ENCODE measurements at places on chromosomes 7 and 10. TPM values are rescaled to one million over a fixed set of nuclear protein-coding genes. Genes with fewer than 3 reads are reported as not detected.

GRCh38 chr7:128741491-128741890, 2.3 kb downstream of the CALU start:
- DNase-seq, result no peak

DNA sequence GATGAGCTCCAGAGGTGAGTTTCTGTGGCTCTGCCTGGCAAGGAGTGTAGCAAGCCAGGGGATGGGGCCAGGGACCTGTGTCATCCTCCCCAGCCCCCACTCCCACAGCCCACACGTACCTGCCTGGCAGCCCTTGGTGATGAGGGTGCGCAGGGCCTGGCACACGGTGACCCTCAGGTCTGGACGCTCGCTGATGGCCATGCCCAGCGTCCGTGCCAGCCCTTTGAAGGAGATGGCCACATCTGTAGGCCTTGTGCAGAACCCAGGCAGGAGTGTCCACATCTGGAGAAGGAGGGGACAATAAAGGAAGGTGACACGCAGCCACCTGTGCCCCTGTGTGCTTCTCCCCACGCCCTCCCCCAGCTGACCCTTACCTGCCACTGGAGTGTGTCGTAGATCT, 27.7 kb downstream of the RRP12 start:
- DNase-seq, result no peak

BAMBI gene
- total RNA-seq, result 17.0 TPM

- DNase-seq, result no peak
These were observed 25.4 kb downstream of the HECW1 start for GRCh38 chr7:43137811-43138210.

FFAR4 gene
- total RNA-seq, result not detected

GNGT1 gene
- 0.44 TPM for total RNA-seq

EN2 gene
- total RNA-seq, result 0.15 TPM

DNA sequence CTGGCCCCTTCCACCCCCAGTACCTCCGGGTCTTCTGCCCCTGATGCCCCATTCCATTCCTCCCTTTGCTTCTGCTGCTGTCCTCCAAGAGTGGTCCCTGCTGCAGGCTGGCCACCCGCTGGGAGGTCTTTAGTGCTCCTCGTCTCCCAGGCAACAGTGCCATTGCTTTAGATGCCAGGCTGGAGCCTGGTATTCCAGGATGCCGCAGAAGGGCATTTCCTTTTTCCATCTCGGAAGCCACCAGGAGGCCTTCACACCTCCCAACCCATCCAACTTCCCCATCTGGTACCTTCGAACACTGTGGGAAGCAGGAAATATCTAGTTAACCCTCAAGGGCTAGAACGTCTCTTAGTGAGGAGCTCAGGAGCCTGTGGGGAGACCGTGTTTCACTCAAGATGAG, 92.9 kb upstream of the DUSP5 start:
- DNase-seq, result no peak

DNA sequence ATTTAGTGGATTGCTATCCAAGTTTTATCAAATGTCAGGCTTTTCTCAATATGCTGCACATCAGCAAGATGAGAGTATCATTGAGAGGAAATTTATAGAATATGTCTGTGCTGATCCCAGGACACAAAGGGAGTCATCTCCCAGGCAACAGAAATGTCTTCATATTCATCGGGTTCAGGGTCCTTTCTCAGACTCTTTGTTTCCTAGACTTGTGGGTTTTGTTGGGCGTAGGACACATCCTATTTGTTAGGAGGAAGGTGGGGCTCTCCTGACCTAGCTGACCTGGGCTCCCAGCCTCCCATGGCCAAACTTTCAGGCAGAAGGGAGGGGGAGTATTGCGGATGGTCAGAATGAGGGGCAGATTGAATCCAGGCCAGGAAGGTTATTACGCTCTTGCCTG, 22.9 kb upstream of the NPS start:
- DNase-seq, result no peak

DNA sequence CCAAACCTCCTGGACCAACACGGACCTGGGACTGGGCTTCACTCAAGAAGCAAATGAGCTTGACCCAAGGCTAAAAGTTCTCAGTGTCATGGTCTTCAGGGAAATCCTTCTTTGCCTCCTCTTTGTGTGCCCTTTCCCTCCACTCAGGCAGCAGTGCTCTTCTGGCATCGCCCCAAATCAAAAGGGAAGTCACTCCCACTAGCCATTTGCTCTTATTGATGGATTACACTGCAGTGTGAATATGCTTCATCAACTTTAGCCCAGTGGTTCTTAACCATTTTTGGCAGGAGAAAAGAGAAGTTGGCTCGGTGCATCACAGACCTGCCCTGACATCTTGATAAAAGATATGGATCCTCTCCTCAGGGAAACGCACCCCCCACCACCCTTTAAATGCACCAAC, 19.2 kb upstream of the IKZF1 start:
- no peak for DNase-seq

CCL24 gene
- not detected for total RNA-seq

OR6B1 gene
- not detected for total RNA-seq

CDHR3 gene
- 3.8 TPM for total RNA-seq

- no peak for DNase-seq
These were observed 50.4 kb upstream of the FHIP2A start for GRCh38 chr10:114771157-114771556.
